Calu3 (cell line): ENCODE measurements at places on chromosomes 6 and 20. TPM values are rescaled to one million over a fixed set of nuclear protein-coding genes. Genes with fewer than 3 reads are reported as not detected.

The MYH7B gene
- total RNA-seq = 0.52 and 0.73 TPM in 2 replicates

The TRERF1 gene
- 0.81 and 1.4 TPM in 2 replicates for total RNA-seq

DNA sequence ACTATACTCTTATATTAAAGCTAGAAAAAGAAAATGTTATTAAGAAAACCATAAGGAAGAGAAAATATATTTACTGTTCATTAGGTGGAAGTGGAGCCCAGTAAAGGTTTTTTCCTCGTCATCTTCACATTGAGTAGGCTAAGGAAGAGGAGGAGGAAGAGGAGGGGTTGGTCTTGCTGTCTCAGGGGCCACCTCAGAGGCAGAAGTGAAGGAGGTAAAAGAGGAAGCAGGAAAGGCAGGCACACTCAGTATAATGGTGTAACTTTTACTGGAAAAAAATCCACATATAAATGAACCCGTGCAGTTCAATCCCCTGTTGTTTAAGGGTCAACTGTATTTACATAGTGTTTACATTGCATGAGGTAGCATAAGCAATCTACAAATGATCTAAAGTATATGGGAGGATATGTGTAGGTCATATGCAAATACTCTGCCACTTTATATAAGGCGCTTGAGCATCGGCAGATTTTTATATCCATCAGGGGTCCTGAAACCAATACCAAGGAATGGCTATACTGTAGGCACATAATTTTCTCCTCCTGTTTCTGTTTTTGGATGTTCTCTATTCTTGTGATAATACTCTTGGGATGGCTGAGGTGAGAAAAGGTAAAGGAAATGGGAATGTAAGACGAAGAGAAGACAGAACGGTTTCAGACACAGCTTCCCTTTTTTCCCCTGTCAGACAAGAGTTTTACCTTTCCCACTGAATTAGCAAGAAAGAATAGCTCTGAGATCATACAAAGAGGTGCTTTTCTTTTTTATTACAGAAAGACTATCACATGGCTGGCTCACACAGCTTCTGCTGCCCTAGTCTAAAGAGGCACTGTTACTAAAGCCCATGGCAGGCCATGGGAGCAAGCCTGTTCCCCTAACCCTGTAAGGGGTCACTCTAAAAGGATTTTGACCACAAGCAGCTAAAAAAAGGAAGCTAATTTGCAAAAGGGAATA lies 59.9 kb downstream of the NUDT3 start:
- no peak for DNase-seq
- H3K36me3 ChIP-seq = peaks cover 6% of the 10 kb centered on the region
- peak overlapping the region; percentile 45 for H3K27ac ChIP-seq
- H3K27me3 ChIP-seq = no peaks in the 10 kb centered on the region

GRCh38 chr20:24502661-24503060 lies 33.2 kb downstream of the SYNDIG1 start:
- peaks cover 27% of the 10 kb centered on the region for H3K27me3 ChIP-seq
- no peak overlapping the region for H3K4me3 ChIP-seq
- no peak for DNase-seq

- no peak for DNase-seq
- no peaks in the 10 kb centered on the region for H3K36me3 ChIP-seq
- H3K4me3 ChIP-seq = no peak overlapping the region
- no peaks in the 10 kb centered on the region for H3K4me1 ChIP-seq
- no peaks in the 10 kb centered on the region for H3K27me3 ChIP-seq
Observed at GRCh38 chr6:164078532-164079274, 664.2 kb downstream of the QKI start.

- H3K4me1 ChIP-seq = no peaks in the 10 kb centered on the region
- no peak for DNase-seq
- H3K36me3 ChIP-seq = no peaks in the 10 kb centered on the region
- no peak overlapping the region for H3K4me3 ChIP-seq
Observed at GRCh38 chr20:57474205-57474604, 50.7 kb downstream of the CTCFL start.

DNA sequence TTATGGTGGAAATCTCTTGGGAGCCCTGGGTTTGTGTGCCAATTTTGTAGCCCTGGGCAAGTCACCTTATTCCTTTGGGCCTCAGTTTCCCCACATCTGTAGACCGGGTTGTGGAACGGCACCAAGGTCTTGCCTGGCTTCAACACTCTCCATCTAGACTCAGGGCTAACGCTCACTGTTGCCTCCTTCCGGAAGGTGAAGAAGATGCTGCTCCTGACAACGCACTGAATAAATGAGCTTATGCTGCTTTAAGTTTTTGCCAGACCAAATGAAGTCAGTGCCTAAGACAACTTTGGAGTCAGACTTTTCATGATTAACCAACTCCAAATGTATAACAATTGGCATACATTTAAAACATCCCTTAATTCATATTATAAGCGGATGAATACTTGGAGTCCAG lies 53.1 kb downstream of the PSMG4 start:
- DNase-seq = no peak
- H3K27me3 ChIP-seq = peaks cover 30% of the 10 kb centered on the region
- H3K4me3 ChIP-seq = no peak overlapping the region
- no peaks in the 10 kb centered on the region for H3K4me1 ChIP-seq
- H3K36me3 ChIP-seq = no peaks in the 10 kb centered on the region

DNA sequence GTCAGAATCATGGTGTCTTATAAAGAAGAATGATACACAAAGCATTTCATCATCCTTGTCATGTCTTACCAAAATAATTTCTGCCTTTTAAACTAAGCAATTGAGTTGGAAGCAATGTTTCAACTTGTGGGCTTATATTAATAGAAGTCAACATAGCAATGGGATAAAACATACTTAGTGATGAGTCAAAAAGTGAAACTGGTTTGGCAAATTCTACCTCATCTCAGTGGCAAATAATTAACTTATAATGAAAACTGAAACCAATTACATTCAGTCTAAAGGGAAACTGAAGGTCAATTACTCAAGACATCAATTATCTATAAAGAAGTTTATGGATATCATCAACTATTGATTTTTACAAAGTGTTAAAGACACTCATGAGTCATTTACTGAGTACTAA lies 463.8 kb downstream of the BMP2 start:
- H3K27me3 ChIP-seq = no peaks in the 10 kb centered on the region
- no peak for DNase-seq
- no peak overlapping the region for H3K4me3 ChIP-seq
- no peak overlapping the region for H3K27ac ChIP-seq
- no peaks in the 10 kb centered on the region for H3K36me3 ChIP-seq
- H3K4me1 ChIP-seq = no peaks in the 10 kb centered on the region

GRCh38 chr6:107458672-107459282 lies 587 bp downstream of the PDSS2 start:
- peaks cover 21% of the 10 kb centered on the region for H3K36me3 ChIP-seq
- H3K27ac ChIP-seq = peak overlapping the region; percentile 90
- DNase-seq = peak; percentile 21
- H3K27me3 ChIP-seq = no peaks in the 10 kb centered on the region
- H3K4me3 ChIP-seq = peak overlapping the region; percentile 99

GRCh38 chr6:131721161-131721560 lies 10.3 kb upstream of the CTAGE9 start:
- no peak overlapping the region for H3K4me3 ChIP-seq
- H3K4me1 ChIP-seq = no peaks in the 10 kb centered on the region
- no peak overlapping the region for H3K27ac ChIP-seq
